ENCODE measurements at places on chromosomes 3 and 15.

GRCh38 chr3:66822186-66823008 is 175.7 kb upstream of the KBTBD8 start:
- H3K4me3 ChIP-seq, result no peak overlapping the region
- H3K4me1 ChIP-seq, result no peaks in the 10 kb centered on the region
- no peaks in the 10 kb centered on the region for H3K36me3 ChIP-seq
- DNase-seq, result peak; percentile 74

GRCh38 chr3:2992534-2992933 is 117.6 kb downstream of the IL5RA start:
- no peak for DNase-seq
- H3K27me3 ChIP-seq, result peaks cover 2% of the 10 kb centered on the region
- no peak overlapping the region for H3K4me3 ChIP-seq
- H3K27ac ChIP-seq, result no peak overlapping the region
- H3K36me3 ChIP-seq, result no peaks in the 10 kb centered on the region

DNA sequence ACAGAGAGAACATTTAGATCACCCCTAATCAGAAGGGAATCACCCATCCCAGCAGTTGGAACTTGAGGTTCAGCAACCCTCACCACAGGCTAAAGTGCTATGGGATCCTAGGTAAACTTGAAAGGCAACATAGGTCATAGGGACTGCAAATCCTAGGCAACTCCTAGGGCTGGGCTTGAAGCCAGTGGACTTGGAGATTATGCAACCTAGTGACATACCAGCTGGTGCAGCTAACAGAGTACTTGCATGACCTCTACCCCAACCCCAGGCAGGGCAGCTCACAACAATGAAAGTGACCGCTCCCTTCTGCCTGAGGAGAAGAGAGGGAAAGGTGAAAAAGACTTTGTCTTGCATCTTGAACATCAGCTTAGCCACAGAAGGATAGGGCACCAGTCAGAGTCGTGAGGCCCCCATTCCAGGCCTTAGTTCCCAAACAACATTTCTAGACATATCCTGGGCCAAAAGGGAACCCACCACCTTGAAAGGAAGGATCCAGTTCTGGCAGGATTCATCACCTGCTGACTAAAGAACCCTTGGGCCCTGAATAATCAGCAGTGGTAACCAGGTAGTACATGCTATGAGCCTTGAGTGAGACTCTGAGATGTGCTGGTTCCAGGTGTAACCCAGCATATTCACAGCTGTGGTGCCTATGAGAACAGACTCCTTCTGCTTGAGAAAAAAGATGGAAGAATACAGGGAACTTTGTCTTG is 37.6 kb upstream of the FBN1 start:
- H3K36me3 ChIP-seq, result no peaks in the 10 kb centered on the region
- H3K4me1 ChIP-seq, result no peaks in the 10 kb centered on the region
- H3K27me3 ChIP-seq, result no peaks in the 10 kb centered on the region

- H3K36me3 ChIP-seq, result no peaks in the 10 kb centered on the region
- no peak for DNase-seq
- H3K27ac ChIP-seq, result no peak overlapping the region
These were observed 311.6 kb downstream of the CNTN6 start for GRCh38 chr3:1404270-1404962.

DNA sequence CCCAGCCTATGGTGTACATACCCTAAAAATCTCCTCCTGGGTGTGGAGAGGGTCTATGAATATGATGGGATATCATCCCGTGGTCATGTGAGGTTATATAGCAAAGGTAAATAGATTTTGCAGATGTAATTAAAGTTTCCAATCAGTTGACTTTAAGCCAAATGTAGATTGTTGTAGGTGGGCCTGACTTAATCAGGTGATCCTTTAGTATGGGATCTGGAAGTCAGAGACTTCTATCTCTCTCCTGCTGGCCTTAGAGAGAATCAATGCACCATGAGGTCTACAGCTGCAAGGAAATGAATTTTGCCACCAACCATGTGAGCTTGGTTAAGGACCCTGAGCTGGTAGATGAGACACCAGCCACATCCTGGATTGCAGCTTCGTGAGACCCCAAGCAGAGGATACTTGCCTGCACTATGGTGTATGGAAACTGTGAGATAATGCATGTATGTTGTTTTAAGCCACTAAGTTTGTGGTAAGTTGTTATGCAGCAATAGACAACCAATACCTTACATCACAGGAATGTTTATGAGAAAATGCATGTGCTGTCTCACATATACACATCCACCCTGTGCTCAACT is 137.1 kb upstream of the SLC6A11 start:
- H3K36me3 ChIP-seq, result no peaks in the 10 kb centered on the region
- DNase-seq, result no peak
- no peaks in the 10 kb centered on the region for H3K4me1 ChIP-seq
- no peak overlapping the region for H3K27ac ChIP-seq

GRCh38 chr3:170159459-170159858 is 22.1 kb downstream of the PHC3 start:
- H3K4me3 ChIP-seq, result no peak overlapping the region
- H3K36me3 ChIP-seq, result peaks cover 68% of the 10 kb centered on the region
- no peaks in the 10 kb centered on the region for H3K27me3 ChIP-seq
- DNase-seq, result no peak

DNA sequence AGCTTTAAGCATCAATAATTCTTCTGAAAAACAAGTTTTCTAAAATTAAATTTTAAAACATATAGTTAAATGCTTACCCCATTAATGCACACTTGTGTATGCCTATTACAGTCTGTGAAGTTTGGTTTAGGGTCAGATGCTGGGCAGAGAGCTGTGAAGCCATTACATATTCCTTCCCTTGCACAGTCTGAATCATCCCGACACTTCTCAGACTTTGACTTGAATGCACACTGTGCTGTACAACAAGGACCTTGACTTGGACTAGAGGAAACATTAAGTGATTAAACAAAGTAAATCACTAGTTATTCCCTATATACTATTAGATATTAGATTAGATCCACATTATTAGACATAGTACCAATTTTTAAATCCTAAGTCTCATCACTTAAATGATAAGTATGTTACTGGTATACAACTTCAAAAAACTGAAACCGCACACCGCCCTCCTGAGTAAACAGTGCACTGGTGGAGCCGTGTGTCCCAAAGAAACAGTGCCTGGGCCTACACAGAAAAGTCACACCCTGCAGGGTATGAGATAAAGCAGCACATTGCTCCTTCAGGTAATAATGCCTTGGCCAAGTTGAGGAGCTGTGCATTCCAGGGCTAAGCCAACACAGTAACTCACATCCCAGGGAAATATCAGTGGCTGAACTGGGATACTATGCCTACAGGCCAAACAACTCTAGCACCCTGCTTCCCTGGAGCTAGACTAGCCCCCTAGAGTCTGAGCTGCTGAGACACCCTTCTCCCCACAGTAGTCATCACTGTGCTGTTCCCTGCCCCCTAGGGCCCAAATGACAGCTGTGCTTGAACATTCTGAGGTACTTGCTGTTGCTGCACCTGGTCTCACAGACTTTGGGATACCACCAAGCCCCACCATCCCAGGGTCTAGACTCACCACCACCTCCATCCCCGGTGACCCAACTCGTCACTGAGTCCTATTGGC is 137.5 kb downstream of the ADAM10 start:
- no peak overlapping the region for H3K4me3 ChIP-seq
- no peak overlapping the region for H3K27ac ChIP-seq
- H3K27me3 ChIP-seq, result no peaks in the 10 kb centered on the region
- peaks cover 30% of the 10 kb centered on the region for H3K4me1 ChIP-seq
- peaks cover 85% of the 10 kb centered on the region for H3K36me3 ChIP-seq
- no peak for DNase-seq

DNA sequence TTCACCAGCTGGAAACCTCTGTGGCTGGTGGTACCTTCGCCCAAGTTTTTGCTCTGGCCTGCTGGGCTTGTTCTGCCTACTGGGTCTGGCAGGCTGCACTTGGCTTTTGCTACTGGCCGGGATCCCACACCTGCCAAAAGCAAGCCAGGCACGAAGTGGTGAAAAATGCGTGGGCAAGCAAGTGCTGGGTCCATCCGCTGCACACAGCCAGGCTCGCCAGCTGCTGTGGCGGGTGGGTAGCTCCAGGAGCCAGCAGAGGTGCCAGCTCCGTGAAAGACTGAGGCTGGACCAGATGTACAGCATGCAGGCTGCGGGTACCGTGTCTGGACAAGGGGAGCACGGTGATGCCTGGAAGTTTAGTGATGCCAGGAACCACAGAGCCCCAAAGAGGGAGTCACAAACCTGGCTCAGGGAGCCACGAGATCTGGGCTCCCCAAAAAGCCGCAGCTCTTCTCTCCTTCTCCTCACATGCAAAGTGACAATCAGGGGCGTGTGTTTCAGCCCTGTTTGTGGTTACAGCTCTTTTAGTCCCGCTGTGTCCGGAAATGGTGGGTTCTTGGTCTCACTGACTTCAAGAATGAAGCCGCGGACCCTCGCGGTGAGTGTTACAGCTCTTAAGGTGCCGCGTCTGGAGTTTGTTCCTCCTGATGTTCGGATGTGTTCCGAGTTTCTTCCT is 1455.6 kb upstream of the GBE1 start:
- H3K27ac ChIP-seq, result no peak overlapping the region
- no peaks in the 10 kb centered on the region for H3K27me3 ChIP-seq
- no peak overlapping the region for H3K4me3 ChIP-seq

DNA sequence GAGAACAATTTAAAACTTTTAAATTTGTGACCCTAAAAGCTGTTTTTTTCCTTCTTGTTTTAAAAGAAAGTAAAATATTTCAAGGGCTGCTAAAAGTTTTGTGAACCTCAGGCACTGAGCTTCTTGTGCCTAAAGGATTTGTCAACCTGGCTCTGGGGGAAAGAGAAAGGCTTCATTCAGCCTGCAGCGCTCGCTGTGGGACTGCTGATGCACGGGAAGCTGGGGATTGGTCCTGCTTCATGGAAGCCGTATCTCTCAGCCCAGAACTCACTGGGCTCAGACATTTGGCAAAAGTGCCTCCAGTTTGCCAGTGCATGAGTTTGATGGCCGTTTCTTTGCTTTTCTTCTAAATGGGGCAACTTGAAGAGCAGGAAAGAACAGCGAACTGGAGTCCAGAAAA is 30.8 kb downstream of the TPRG1 start:
- H3K4me1 ChIP-seq, result no peaks in the 10 kb centered on the region
- H3K27me3 ChIP-seq, result peaks cover 3% of the 10 kb centered on the region
- H3K4me3 ChIP-seq, result no peak overlapping the region
- DNase-seq, result no peak

DNA sequence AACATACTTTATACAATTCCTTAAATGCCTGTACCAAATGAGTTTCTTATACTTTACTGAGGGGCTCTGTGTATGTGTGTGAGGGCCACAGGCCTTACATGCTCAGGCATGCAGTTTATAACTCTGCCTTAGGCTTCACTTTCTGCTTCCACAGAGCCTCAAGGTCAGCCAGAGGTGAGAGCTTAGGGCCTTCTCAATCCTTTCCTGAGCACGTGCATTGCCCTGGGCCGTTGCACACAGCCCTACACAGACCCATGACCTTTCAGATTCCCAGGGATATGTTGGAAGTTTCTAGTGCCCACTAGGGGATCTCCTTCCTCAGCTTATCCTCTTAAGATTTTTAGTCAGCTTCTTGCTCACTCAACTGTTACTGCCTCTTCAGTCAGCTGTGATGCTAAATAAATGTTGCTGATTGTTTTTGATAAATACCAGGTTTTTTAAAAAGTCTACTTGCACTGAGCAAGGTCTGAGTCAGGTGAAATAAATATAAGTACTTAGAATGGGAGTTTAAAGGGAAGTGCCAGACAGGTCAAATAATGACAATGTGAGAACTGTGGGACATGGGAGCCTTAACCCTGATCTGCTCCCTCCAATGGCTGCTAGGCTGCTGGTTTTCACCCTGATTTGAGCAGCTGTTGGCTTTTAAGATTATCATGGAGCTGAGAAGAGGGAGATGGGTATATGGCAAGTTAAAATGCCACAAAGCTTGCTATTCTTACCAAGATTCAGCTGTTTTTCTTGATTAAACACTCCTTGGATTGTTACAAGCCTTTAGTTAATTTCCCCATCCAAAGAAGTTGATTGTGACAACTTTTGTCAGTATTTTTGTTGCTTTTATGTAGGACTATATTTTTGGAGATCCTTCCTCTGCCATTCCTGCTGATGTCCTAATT is 169.5 kb downstream of the PLD1 start:
- DNase-seq, result no peak
- peaks cover 4% of the 10 kb centered on the region for H3K27me3 ChIP-seq
- no peak overlapping the region for H3K27ac ChIP-seq

DNA sequence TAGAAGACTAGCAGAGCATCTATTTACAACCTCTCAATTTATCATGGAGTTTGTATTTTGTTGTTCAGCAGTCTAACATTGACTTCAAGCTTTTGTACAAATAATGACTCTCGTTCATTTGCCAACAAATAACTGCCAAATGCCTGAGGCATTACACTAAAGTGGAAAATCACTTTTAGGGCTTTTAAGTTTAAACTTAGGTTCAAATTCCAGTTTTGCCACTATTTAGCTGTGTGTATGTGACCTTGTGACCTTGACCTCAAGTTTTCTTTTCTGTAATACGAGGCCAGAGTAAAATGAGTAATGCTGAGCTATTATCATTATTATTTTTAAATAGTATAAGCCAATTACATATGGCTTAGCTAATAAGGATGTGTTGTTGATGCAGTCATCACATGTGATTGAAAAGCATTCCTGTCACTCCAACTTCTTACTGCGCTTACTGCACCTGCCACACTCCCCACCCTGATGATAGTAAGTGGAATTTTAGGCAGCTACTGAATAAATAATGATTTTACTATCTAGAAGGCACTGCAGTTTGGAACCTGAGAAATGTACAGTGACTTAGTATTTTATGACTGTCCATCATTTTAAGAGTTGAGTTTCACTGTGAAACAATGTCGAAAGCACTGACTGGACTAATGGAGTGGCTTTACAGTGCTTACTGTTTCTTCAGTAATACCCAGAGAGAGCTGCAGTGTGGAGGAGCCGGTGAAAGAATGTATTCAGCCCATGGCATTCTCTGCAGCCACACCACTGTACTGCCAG is 16.3 kb downstream of the ARL8B start:
- peaks cover 35% of the 10 kb centered on the region for H3K4me1 ChIP-seq
- H3K36me3 ChIP-seq, result peaks cover 27% of the 10 kb centered on the region
- no peak overlapping the region for H3K4me3 ChIP-seq
- H3K27me3 ChIP-seq, result no peaks in the 10 kb centered on the region
- no peak for DNase-seq

- H3K4me3 ChIP-seq, result no peak overlapping the region
- no peak overlapping the region for H3K27ac ChIP-seq
- DNase-seq, result no peak
- peaks cover 15% of the 10 kb centered on the region for H3K4me1 ChIP-seq
These were observed 65.7 kb downstream of the RPL39L start for GRCh38 chr3:187073581-187074098.

GRCh38 chr3:194310060-194310835 is 40.9 kb downstream of the CPN2 start:
- DNase-seq, result no peak
- peaks cover 5% of the 10 kb centered on the region for H3K27me3 ChIP-seq
- H3K4me1 ChIP-seq, result peaks cover 92% of the 10 kb centered on the region
- H3K36me3 ChIP-seq, result peaks cover 7% of the 10 kb centered on the region
- H3K27ac ChIP-seq, result no peak overlapping the region

DNA sequence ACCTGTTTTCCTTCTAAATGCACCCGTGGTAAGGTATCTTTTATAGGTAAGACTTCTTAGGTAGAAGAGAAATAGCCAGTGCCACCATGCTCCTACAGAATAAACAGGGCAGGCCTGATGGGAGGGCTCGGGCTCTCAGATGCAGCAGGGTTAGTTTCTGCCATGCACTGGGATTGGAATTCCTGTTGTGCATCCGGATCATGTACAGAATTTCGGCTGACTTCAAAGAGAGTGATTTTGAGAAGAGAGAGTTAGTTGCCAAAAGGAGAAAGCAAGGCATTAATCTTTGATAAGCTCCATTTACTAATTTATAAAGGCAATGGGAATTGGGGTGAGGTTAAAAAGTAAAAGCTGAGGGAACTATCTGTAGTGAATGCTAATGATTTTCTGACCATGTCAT is 211.2 kb downstream of the WDR72 start:
- no peaks in the 10 kb centered on the region for H3K27me3 ChIP-seq
- H3K27ac ChIP-seq, result no peak overlapping the region
- no peaks in the 10 kb centered on the region for H3K4me1 ChIP-seq
- no peak overlapping the region for H3K4me3 ChIP-seq
